ENCODE measurements at places on chromosomes 16 and 17.

DNA sequence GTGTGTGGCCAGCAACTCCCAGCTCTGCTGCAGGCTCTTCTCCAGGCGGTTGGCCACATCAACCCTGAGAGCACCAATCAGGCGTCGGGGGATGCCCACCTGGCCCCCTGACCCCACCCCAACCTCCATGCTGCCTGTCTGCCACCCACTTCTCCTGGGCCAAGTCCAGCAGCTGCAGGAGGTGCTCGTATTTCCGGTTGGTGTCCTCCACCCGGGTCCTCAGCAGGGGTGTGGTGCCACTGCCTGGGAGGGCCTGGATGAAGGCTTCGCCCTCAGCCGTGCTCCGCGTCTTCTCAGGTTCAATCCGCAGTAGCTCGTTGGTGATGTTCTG is 44.6 kb downstream of the UBN1 start:
- DNase-seq = no peak

DNA sequence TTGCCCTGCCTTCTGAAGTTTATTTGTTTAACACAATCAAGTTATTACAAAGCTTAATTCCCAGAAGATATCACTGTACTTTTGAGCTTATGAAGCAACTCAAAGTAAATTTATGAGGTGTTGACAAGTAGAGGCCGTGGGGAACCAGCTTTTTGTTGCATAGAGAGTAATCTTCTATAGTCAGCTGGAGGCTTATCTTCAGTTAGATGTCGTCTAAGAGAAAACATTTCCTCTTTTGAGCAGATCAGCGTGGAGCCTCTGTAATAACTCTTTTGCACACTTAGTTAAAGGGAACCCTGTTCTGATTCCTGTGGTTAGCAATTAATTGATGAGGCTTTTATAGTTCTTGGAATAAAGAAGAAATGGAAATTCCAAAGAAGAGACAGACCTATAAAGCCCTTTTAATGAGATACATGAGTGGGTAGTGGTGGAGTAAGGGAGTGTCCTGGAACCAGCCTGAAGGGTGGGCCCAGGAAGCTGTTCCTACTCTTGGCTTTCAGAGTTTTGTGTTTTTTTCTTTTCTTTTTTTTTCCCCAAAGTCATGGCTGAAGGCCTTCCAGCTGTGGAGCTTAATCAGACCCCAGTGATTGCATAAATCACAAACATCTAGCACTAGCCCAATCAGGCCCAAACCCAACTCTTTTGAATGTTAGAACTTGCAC is 28.9 kb upstream of the MAP3K14 start:
- DNase-seq = no peak

- no peak for DNase-seq
These were observed 163.9 kb downstream of the SPECC1 start for GRCh38 chr17:20173091-20173490.

- no peak for DNase-seq
These were observed 44.9 kb upstream of the XYLT1 start for GRCh38 chr16:17515421-17516210.

- no peak for DNase-seq
These were observed 454 bp downstream of the CCDC40 start for GRCh38 chr17:80036715-80037477.

All from activated CD4-positive, CD25-positive, alpha-beta regulatory T cell treated with anti-CD3 and anti-CD28 coated beads, Interleukin-2, amount 50 U/mL, for 16 hours (primary cell).